Cortex of kidney (tissue), 1 donor: ENCODE measurements at places on chromosomes 12 and 14.

GRCh38 chr14:20644520-20644919, 3.0 kb upstream of the OR6S1 start:
- no peak for DNase-seq

DNA sequence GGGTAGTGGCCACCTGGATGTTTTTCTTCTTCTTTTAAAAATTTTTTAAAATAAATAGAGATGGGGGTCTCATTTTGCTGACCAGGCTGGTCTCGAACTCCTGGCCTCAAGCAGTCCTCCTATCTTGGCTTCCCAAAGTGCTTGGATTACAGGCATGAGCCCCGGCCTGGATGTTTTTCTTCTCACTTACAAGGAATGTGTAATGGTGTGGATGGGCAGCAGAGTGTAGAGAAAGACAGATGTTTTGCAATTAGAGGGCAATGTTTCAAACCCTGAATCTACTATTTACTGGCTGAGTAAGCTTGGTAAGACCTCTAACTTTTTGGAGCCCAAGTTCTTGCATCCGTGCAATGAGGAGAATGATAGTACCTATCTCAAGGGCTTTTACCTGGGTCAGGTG, 48.1 kb downstream of the ADCK1 start:
- no peak for DNase-seq

- DNase-seq: no peak
Measured at GRCh38 chr12:13094367-13094766, 9.1 kb downstream of the GSG1 start.

DNA sequence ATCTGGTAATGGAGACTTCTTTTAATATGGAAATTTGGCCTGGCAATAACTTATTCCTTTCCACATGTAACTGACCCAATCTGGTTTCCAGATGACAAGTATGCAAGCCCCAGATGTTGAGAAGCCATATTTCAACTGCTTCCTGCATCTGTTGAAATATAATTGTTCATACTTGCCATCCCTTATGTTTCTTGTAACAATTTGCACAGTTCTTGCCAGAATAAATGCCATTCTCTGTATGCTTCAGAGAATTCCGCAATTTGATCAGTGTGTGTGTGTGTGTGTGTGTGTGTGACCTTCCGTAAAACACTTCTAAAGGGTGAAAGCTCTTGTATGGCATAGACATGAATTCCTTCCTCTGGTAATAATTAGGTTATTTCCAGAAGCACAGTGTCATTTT, 1.8 kb upstream of the CLEC2A start:
- DNase-seq: no peak

GRCh38 chr14:29320286-29320685, 553.7 kb downstream of the FOXG1 start:
- no peak for DNase-seq

DNA sequence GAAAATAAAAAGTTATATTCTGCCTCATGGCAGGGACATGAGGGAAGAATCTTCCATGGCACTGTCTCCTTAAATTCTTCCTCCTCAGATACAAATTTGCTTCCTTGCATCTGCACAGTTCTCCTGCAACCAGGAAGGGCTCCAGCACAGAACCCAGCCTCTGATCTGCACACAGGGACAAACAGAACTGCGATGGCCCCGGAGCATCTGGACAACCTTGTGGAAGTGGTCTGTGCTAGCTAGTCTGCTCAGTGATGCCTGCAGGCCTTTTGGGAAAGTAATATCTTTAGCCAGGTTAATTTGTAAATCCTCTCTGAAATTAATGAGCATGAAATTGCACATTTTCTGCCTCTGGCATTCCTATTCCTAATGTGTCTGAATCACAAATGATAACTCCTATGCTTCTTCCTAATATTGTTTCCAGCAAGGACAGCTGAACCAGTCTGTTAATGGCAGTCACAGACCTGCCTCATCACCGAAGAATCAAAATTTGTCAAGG, 74.8 kb downstream of the GRIP1 start:
- no peak for DNase-seq

DNA sequence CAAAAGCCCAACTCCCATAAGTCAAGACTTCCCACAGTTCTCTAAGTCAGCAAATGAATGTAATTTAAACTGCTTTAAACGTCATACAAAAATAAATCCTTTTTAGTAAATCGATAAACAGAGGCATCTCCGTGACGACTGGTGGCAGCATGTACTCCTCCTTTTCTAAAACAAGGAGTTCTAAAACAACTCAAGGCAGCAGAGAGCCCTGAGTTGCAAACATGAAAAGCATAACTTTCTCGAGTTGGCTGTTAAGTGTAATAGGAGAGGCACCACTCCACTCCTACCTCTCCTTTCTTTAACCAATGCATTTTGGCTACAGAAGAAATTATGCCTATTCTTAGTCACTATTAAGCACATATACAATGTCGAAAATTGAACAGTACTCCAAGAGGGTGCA, 22.0 kb downstream of the LTBR start:
- DNase-seq: no peak

GRCh38 chr14:64927031-64927430, 12.8 kb downstream of the CHURC1 start:
- no peak for DNase-seq

GRCh38 chr12:13839365-13840336, 141.8 kb downstream of the GRIN2B start:
- DNase-seq: no peak

- no peak for DNase-seq
Measured at GRCh38 chr12:124385219-124385969, 90.5 kb downstream of the RFLNA start.

DNA sequence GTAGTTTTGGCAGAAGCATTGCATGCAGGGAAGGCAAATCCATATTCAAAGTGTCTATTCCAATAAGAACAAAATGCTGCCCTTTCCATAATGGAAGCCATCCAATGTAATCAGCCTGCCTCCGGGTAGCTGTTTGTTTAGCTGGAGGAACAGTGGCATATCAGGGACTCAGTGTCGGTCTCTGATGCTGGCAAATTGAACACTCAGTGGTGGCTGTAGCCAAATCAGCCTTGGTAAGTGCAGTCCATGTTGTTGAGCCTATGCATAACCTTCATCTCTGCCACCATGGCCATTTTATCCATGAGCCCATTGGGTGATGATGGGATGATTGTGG, 147.8 kb upstream of the MAX start:
- no peak for DNase-seq

DNA sequence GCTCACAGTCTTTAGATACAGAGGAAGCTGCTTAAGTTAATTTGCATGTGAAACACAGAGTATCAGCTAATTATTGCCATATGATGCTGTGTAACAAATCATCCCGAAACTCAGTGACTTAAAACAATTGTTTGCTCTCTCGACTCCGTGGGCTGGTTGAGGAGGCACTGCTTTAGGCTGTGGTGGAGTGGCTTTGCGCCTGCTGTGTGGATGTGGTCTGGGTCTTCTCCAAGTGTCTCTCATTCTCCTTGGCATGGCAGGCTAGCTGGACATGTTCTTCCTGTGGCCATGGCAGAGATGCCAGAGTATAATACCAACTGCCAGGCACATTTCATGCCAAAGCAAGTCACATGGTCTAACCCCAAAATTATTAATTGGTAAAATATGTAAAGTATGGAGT, 40.9 kb downstream of the PELI2 start:
- DNase-seq: no peak

DNA sequence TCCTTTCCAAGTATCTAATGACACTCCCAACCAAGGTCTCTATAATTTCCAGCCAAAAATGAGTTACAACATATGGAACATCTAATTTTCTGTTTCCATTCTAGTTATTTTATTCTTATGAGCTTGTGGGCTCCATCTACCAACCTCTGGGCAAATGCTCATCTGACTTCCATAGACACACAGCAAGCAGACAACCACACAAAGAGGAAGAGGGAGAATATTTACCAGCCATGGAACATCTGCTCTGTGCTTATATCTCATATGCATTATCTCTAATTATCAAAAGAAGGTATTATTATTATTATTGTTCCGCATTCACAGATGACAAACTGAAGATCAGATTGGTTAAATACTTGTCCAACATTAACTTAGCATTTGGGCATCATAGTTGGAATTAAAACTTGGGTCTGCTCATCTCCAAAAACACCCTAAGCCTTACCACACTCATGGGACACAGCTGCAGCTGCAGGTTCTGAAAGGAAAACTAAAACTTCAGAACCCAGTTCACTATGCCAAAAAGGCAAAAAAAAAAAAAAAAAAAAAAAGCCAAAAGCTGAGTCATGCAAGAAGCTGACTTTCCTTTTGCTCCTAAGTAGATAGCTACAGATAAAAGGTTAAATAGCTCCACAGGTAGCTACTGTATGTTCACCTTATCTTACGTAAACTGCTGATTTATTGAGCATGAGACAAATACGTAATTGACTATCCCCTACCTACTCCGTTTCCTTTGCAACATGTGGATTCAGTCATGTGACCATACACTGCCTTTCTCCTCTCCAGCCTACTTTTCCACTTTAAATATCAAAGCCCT, 23.6 kb upstream of the TCL1B start:
- DNase-seq: no peak

- DNase-seq: no peak
Measured at GRCh38 chr14:41549282-41549681, 57.4 kb upstream of the LRFN5 start.

- no peak for DNase-seq
Measured at GRCh38 chr12:54421175-54421878, 2.3 kb upstream of the ITGA5 start.

- no peak for DNase-seq
Measured at GRCh38 chr12:78431931-78432330, 432.6 kb upstream of the SYT1 start.

GRCh38 chr14:60878536-60878935, 102.3 kb downstream of the TRMT5 start:
- DNase-seq: no peak

DNA sequence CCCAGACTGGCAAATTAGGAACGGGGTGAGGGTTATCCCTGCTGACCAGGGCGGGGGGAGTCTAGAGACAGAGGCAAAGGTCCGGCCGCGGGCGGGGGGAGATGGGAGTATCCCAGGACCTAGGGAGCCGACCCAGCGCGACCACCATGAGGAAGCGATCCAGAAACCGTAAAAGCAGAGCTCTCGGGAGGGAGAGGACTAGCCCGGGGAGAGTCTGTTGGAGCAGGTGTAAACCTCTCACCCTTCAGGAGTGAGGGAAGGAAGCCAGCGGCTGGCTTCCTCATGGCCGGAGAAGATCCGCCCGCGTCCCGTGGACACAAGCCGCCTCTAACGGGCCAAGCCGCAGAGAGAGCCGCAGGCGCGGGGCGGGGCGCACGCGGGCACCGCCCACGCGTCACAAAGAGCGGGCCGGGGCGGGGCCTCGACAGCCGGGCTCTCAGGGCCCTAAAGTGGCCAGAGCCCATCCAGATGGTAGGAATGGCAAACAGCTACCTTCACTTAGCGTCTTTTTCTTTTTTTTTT, at the start of gene ACRBP:
Gene ACRBP (minus strand): TSS at position 350 of the 522 bp plus-strand sequence. CDS start 66 bp downstream, at position 284.
- DNase-seq: no peak

GRCh38 chr12:24584032-24584675, 364.7 kb downstream of the BCAT1 start:
- DNase-seq: no peak

DNA sequence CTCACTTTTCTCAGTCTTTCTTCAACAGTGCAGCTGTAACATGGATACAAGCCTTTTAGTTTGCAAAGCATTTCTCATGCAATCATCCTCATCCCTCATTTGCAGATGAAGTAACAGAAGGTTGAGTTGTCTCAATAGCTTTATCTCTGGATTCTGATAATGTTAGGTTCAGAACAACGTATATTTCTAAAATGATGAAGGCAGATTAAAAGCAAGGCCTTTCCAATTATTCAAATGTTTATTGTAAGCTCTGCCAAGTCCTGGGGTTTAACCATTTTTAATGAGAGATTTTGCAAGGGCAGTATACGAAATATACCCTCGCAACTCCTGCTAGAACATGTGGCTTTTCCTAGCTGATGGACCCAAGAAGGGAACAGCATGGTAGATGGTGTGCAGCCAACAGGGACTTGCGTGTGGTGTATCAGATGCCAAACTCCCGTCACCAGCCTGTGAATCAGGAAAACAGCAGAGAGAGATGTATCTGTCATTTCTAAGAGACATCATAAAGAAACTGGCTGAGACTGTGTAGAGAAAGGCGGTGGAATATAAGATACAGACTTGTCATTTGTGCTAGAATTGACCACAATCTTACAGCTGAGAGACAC, 319.7 kb downstream of the MED13L start:
- no peak for DNase-seq

GRCh38 chr12:104248444-104248843, 32.9 kb downstream of the TXNRD1 start:
- DNase-seq: no peak

- DNase-seq: no peak
Measured at GRCh38 chr14:53458368-53458814, 305.3 kb upstream of the DDHD1 start.

DNA sequence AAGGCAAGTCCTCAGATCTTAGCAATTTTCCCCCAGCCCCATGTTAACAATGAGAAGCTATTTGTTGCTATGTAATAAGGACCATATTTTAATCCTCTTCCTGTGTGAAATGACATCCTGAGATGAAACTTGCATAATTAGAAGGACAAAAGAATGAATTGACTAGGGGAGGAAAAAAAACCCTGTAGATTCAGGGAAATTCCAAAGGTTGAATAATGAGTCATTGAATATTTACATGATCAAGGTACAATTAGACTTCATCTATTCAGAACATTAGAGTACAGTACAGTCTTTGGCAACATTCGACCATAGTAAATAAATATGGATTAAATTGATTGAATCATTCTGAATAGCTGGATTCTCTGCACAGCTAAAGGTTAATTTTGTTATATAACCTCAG, 9.4 kb downstream of the MYBPC1 start:
- no peak for DNase-seq

- no peak for DNase-seq
Measured at GRCh38 chr14:77303417-77304156, 17.1 kb downstream of the POMT2 start.

- DNase-seq: no peak
Measured at GRCh38 chr14:94689218-94689984, 77.2 kb downstream of the SERPINA3 start.

GRCh38 chr12:5780536-5780935, 164.5 kb downstream of the ANO2 start:
- no peak for DNase-seq

DNA sequence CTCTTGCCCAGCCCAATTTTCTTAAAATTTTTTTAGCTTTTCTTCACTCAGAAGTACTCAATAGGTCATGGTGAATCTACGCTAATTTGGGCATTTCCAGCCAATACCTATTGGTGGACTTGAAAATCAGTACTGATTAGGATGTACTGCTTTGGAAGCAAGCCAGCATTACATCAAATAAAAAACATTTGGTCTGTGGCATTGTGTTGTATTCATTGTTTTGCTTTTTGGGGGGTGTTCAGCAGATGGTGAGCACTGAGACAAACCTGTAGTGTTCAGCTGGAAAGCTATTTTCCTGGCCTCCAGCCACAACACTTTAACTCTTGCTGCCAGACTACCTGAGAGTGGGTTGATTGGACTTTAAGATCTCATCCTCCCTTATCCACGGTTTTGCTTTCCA, 4.0 kb downstream of the MAPKAPK5 start:
- DNase-seq: no peak

DNA sequence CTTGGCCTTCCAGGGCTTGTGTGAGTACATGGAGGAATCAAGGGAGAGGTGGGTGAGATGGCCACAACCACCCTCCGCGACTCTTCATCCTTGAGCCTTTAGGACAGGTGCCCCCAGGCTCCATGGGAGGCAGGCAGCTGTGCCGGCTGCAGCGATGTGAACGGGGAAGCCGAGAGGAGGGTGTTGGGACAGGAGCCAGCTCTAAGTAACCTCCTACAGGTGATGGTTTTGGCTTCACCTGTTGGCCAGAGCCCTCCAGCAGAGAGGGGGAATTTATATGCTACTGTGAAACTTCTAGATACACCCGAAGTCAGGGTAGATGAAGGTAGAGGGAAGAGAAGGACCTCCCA, 132.2 kb upstream of the HIF1A start:
- DNase-seq: no peak

GRCh38 chr14:85402569-85403162, 127.3 kb upstream of the FLRT2 start:
- DNase-seq: no peak
